Neural crest cell (in vitro differentiated cells): ENCODE measurements at places on chromosomes 12 and 14. TPM values are rescaled to one million over a fixed set of nuclear protein-coding genes. Genes with fewer than 3 reads are reported as not detected.

- H3K36me3 ChIP-seq = no peaks in the 10 kb centered on the region
- peaks cover 53% of the 10 kb centered on the region for H3K4me1 ChIP-seq
- H3K27me3 ChIP-seq = peaks cover 11% of the 10 kb centered on the region
- peak; percentile 58 for DNase-seq
Observed at GRCh38 chr12:6062757-6063735, 61.4 kb downstream of the VWF start.

The FITM1 gene
- 0.42 and 0.66 TPM in 2 replicates for total RNA-seq

The ALDH1L2 gene
- total RNA-seq = 4.0 and 4.2 TPM in 2 replicates

GRCh38 chr14:103194256-103195045, 71.2 kb downstream of the TNFAIP2 start:
- H3K36me3 ChIP-seq = no peaks in the 10 kb centered on the region
- H3K4me3 ChIP-seq = no peak overlapping the region
- no peak for DNase-seq

The ADSS1 gene
- total RNA-seq = 4.4 and 5.0 TPM in 2 replicates

The LAG3 gene
- 4.7 and 4.9 TPM in 2 replicates for total RNA-seq

The OR10A7 gene
- total RNA-seq = not detected in 2 replicates

DNA sequence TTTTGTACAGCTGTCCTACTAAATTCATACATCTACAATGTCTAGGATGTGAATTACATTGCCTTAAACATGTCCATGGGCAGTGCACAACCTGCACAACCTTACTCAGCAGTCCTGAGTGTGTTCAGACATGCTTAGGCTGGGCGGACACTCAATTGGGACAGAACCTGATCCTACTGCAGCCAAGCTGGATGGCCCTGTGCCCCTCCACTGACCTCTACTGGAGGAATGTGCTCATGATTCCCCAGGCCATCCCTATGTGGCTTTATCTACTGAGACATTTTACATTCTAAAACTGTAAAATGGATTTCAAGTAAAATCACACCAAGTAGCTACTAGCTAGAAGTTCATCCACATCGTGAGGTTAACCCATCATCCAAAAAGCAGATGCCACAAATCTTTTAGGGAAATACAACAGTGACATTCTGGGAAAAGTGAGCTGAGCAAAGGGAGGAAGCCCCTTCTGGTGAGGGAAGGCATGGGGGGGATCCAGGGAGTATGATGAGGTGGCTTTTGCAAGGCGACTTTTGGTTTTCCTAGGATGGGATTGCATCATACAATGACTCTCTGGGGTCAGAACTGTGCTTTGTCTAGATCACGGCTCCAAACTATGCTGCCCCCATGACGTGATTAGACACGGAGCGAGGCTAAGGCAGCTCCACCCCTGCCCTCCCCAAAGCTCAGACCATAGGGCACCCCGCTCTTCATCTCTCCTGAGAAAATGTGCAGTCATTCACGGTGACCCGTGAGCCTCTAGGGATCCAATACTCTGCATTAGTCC, 911.7 kb upstream of the TMEM132C start:
- peaks cover 6% of the 10 kb centered on the region for H3K27me3 ChIP-seq
- H3K4me1 ChIP-seq = no peaks in the 10 kb centered on the region
- peaks cover 5% of the 10 kb centered on the region for H3K36me3 ChIP-seq
- no peak for DNase-seq
- H3K27ac ChIP-seq = no peak overlapping the region
- no peak overlapping the region for H3K4me3 ChIP-seq

GRCh38 chr12:120485961-120486881, 9.7 kb upstream of the DYNLL1 start:
- H3K4me3 ChIP-seq = no peak overlapping the region
- no peak overlapping the region for H3K27ac ChIP-seq
- H3K4me1 ChIP-seq = peaks cover 16% of the 10 kb centered on the region
- peaks cover 7% of the 10 kb centered on the region for H3K36me3 ChIP-seq

The CD163 gene
- total RNA-seq = not detected in 2 replicates

GRCh38 chr14:90438841-90439240, 42.0 kb downstream of the CALM1 start:
- DNase-seq = no peak
- H3K27me3 ChIP-seq = peaks cover 4% of the 10 kb centered on the region
- no peaks in the 10 kb centered on the region for H3K36me3 ChIP-seq
- H3K4me3 ChIP-seq = no peak overlapping the region
- no peak overlapping the region for H3K27ac ChIP-seq

DNA sequence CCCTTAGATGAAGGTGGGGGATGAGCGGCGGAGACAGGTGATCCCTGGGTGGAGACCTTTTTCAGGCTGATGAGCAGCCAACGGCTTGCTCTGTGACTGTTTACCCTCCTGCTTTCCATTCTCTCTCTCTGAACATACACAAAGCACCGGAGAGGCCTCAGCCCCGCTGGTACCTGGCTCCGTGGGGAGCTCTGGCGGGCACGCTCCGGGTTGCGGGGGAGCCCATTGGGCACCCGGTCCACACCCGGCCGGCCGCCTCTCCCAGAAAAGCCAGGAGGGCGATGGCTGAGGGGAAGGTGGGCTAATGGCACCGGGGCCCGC, 545 bp downstream of the SMARCC2 start:
- peaks cover 45% of the 10 kb centered on the region for H3K4me1 ChIP-seq
- peaks cover 12% of the 10 kb centered on the region for H3K27me3 ChIP-seq
- peak overlapping the region; percentile 59 for H3K27ac ChIP-seq
- DNase-seq = no peak
- H3K36me3 ChIP-seq = peaks cover 17% of the 10 kb centered on the region

- H3K27me3 ChIP-seq = no peaks in the 10 kb centered on the region
- peaks cover 3% of the 10 kb centered on the region for H3K36me3 ChIP-seq
- H3K4me3 ChIP-seq = peak overlapping the region; percentile 78
- no peak overlapping the region for H3K27ac ChIP-seq
- peaks cover 30% of the 10 kb centered on the region for H3K4me1 ChIP-seq
Observed at GRCh38 chr12:49369411-49370145, 2.3 kb downstream of the SPATS2 start.

The ADAM20 gene
- total RNA-seq = 0.23 and 0.37 TPM in 2 replicates

DNA sequence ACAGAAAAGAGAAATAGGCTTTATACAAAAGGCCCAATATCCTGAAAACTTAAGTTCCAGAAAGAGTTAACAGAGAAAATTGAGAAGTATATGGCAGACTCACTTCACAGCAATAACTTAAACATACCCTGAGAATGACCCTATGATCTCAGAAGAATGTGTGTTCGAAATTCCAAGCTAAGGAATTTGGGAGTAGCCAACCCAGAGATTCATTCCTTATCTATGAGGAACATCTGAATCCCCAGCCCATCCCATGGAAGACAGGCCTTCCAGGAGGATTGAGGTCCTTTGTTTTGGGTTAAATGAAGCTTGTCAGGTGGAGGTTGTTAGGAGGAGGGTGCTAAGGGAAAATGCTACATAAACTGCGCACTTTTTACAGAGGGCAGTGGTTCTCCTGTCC, 7.5 kb upstream of the SAV1 start:
- H3K4me3 ChIP-seq = no peak overlapping the region
- peaks cover 5% of the 10 kb centered on the region for H3K4me1 ChIP-seq
- no peak for DNase-seq
- no peak overlapping the region for H3K27ac ChIP-seq

The SYCP3 gene
- total RNA-seq = 0.36 TPM in 1 of 2 replicates, not detected in the other

- H3K27me3 ChIP-seq = no peaks in the 10 kb centered on the region
- H3K36me3 ChIP-seq = no peaks in the 10 kb centered on the region
- peaks cover 57% of the 10 kb centered on the region for H3K4me1 ChIP-seq
- DNase-seq = no peak
Observed at GRCh38 chr14:65225299-65226159, 123.2 kb upstream of the MAX start.

- DNase-seq = no peak
- H3K36me3 ChIP-seq = peaks cover 43% of the 10 kb centered on the region
- no peaks in the 10 kb centered on the region for H3K27me3 ChIP-seq
- H3K4me3 ChIP-seq = no peak overlapping the region
Observed at GRCh38 chr14:51248016-51248987, 8.3 kb downstream of the TMX1 start.

The CLEC4C gene
- not detected in 2 replicates for total RNA-seq
